ENCODE measurements at places on chromosomes 1 and 21.

GRCh38 chr1:218139761-218140160, 145.3 kb upstream of the RRP15 start:
- DNase-seq: no peak

- no peak for DNase-seq
Observed at GRCh38 chr1:89104687-89105086, 21.2 kb downstream of the GBP2 start.

- DNase-seq: no peak
Observed at GRCh38 chr1:189563784-189564183, 913.9 kb downstream of the BRINP3 start.

DNA sequence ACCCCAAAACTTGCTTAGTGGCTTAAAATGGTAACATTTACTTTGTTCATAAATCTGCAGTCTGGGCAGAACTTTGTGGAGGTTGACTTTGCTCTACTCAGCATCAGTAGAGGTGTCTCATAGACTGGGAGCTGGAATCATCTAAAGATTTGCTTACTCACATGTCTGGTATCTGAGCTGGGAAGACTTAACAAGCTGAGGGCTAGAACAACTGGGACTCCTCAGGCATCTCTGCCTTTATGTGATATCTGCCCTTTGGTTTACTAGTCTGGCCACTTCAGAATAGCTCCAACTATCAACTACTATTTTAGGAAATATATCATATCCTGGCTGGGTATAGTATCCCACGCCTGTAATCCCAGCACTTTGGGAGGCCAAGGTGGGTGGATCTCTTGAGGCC, 82.5 kb downstream of the C4BPA start:
- no peak for DNase-seq

GRCh38 chr1:1203561-1204424, 2.6 kb downstream of the TNFRSF18 start:
- no peak for DNase-seq

Data from activated CD4-positive, alpha-beta T cell treated with anti-CD3 and anti-CD28 coated beads, Interleukin-2, amount 10 ng/mL, durations not matched to agents 7 days and 5 days (primary cell).